Kidney epithelial cell (primary cell): ENCODE measurements at places on chromosomes 11 and 22.
A peak's percentile ranks its signal among the peaks of the same experiment; 100 is the strongest.

- DNase-seq, result no peak
These were observed 27.3 kb downstream of the MRTFA start for GRCh38 chr22:40609216-40609615.

DNA sequence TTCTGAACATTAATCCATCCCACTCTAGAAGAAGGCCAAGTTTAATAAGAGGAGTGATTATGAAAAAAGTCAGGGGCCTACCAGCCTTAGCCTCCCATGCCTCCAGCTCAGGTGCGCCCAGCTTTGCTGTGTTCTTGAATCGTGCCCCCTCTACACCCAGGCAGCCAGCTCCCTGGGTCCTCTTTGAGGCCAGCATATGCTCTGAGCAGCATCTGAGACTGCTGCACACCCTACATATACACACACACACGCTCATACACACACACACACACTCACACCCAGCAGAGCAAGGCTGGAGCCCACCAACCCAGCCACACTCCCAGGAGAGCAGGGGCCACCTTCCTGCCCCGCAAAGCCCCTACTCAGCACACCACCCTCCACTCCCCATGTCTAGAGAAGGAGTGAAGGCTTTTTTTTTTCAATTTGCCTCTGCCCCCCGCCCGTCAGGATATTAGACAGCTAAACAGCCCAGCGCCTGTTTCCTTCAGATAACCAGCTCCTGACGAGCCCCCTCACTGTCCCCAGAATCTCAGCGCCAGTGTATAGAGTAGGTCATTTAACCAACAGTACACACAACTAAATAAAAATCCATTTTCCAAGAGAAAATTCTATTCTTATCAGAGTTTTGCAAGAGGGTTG, 121.6 kb downstream of the BUD13 start:
- DNase-seq, result no peak

GRCh38 chr11:2271077-2271326, 614 bp upstream of the ASCL2 start:
- no peak for DNase-seq

GRCh38 chr11:113553235-113553634, 78.0 kb upstream of the DRD2 start:
- DNase-seq, result peak; percentile 95

GRCh38 chr11:118012083-118012669, 26.0 kb downstream of the IL10RA start:
- DNase-seq, result peak; percentile 23

GRCh38 chr22:27980424-27981148, 61.5 kb upstream of the PITPNB start:
- DNase-seq, result no peak

DNA sequence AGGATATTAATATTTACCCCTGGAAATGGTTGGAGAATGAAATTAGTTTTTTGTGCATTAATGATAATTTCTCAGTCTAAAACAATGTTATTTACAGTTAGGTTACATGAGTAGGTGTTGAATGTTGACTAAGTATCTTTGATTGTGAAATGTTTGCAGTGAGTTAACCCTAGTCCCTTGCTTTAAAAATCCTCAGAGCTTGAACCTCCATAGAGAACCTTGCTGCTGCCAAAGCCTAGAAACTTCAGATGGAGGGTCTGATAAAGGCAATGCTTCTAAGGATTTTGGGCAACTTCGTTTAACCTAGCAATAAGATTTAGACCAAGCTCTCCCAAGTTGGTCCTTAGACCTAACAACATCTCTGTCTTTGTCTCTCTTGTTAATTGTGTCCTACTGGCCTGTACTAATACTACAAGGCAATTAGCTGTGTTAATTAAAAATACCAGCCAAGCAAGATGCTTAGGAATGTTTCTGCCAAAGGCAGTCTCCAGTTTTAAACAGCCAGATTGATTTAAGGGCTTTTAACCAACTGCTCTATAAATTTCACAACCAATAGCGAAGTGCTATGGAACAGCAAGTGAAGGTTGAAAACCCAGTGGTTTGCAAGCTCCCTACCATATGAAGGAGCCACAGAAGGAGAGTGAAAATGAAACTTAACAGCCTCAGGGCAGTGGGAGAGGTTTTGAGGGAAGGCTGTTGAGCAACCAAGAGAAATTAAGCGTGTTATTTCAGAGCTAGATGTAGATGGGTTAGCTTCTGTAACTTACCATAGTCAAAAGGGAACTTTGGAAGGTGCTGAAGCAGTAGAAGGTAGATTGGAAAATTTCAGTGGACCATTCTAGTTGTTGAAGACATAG, 295.9 kb upstream of the ANO5 start:
- no peak for DNase-seq

GRCh38 chr11:25483915-25484635, 847.9 kb upstream of the ANO3 start:
- no peak for DNase-seq

- no peak for DNase-seq
These were observed 88.9 kb downstream of the ARFGAP2 start for GRCh38 chr11:47087801-47088200.

GRCh38 chr11:62553839-62554361, 7.3 kb upstream of the AHNAK start:
- peak; percentile 77 for DNase-seq

DNA sequence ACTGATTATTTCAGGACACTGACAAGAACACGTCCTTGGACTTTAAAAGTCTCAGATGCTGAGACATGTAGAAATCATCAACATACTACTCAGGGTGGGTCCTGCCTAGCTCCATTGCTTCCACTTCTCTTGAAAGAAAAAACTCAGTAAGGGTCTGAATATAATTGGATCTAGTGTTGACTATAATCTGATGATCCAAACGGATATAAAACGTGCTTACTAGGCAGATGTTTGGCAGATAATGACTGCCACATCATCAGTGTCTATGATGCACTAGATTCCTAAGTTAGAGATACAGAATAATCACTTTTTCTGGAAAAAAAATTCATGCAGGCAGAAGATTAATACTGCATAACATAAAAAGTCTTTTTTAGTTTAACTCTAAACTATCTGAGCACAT, 21.6 kb downstream of the GUCY1A2 start:
- DNase-seq, result no peak

DNA sequence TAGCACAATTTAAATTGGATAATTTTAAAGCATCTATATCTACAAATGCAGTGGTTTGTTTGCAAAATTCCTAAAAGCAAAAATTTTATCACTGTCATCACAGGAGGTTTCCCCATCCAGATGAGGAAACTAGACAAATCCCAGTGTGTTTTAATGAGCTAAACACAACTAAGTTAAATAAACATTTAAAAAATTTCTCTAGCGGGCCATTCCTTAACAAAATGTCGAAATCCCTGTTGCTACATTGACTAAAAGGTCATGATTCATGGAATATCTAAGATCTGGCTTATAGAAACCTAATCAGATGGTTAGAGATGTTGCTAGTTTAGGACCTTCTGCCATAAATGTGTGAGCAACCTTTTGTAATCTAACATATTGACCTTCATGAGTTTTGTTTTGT, 107.3 kb upstream of the BDNF start:
- DNase-seq, result no peak

GRCh38 chr11:83682611-83682973, 396.4 kb upstream of the CCDC90B start:
- DNase-seq, result no peak

GRCh38 chr11:71330349-71330748, 78.0 kb upstream of the SHANK2 start:
- DNase-seq, result no peak

DNA sequence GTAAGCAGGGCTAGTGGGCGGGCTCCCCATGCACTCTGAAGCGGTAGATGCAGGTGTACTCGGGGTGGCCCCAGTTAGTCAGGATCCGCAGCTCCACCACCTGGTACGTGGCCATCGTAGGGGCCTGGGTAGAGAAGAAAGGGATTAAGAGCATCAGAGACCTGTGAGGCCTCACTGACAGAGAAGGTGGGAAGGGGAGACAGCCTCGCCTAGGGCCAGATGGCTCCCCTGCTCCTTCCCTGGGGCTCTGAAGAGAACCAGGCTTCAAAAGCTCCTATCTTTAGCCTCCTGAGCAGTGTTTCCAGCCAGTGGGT, 19.6 kb downstream of the SUN2 start:
- no peak for DNase-seq

DNA sequence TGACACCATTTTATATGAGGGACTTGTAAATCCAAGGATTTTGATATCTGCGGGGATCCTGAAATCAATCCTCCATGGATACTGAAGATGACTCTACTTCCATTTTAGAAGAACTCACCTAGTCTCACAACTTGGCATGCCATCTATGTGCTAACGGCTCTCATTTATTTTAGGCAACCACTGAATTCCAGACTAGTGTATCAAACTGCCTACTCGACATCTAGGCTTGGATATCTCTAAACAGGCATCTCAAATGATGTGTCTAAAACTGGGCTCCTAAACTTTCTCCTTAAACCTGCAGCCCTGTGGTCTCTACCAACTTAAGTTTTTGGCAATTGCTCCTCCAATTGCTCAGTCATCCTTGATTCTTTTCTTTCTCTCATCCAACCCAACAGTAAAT, 31.2 kb upstream of the CLNS1A start:
- DNase-seq, result no peak

- DNase-seq, result peak; percentile 19
These were observed 17.7 kb downstream of the ELF5 start for GRCh38 chr11:34495724-34496377.

- DNase-seq, result no peak
These were observed 52.2 kb upstream of the CARS1 start for GRCh38 chr11:3109434-3109833.

- DNase-seq, result no peak
These were observed 689 bp downstream of the PDHX start for GRCh38 chr11:34916843-34917770.

GRCh38 chr11:112016088-112016764, 9.0 kb upstream of the DLAT start:
- DNase-seq, result no peak

DNA sequence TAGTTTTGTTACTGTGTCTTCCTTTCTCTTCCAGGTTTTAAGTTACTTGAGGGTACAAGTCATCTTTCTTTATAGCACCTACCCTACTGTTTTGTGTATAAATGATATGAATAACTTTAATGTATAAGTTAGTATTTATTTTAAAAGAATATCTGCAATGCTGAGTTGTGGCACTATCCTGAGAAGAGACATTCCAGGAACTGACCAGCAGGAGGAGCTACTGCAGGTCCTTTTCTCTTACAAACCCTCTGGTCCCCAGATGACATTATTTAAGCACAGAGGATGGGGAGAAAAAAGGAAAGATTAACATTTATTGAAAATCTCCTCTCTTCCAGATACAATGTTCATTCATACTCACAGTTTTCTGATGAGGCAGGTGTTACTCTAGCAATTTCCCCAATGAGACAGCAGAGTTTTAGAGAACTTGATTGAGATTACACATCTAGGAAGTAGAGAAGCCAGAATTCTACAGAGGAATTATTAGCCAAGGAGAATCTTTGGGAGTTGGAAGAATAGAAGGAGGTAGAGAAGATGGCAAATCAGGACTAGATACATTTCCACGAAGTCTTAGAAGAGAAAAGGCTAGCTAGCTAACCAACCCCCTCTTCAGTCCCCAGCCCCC, 541.2 kb upstream of the API5 start:
- DNase-seq, result no peak

GRCh38 chr22:44394246-44395117, 81.7 kb upstream of the SHISAL1 start:
- DNase-seq, result no peak

DNA sequence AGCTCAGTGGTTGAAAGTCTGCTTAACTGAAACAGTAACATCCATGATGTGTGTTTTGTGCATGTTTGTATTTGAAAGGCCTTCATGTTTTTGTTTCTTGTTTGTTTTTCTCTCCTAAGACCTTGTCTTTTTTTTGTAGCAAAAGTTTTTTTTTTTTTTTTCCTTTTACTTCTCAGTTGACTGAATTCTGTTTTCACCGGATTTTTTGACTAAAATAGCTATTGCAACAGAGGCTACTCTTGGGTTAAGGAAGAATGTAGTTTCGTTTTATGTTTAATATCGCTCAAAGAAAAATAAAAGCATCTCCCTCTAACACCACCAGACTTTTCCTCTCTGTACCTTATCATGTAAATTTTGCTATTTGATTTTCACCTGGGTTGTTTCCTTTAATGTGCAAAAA, 15.1 kb downstream of the APOL6 start:
- DNase-seq, result no peak

- no peak for DNase-seq
These were observed 2.7 kb downstream of the RBM14 start for GRCh38 chr11:66619080-66619554.

DNA sequence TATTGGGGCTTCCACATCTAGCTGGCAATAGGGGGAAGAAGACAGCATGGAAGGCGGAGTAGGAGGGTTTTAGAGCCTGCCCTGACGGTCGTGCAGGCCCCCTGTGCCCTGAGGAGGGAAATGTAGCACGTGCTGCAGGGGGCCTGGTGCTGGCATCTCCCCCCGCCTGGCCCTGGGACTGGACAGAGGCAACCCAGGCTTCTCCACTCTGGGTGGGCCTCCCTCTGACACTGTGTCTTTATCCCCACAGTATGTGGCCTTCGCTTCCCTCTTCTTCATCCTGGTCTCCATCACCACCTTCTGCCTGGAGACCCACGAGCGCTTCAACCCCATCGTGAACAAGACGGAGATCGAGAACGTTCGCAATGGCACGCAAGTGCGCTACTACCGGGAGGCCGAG, 36.8 kb downstream of the KCNC1 start:
- no peak for DNase-seq
